NCI-H526 (cell line): ENCODE measurements at places on chromosomes 12 and 14.

DNA sequence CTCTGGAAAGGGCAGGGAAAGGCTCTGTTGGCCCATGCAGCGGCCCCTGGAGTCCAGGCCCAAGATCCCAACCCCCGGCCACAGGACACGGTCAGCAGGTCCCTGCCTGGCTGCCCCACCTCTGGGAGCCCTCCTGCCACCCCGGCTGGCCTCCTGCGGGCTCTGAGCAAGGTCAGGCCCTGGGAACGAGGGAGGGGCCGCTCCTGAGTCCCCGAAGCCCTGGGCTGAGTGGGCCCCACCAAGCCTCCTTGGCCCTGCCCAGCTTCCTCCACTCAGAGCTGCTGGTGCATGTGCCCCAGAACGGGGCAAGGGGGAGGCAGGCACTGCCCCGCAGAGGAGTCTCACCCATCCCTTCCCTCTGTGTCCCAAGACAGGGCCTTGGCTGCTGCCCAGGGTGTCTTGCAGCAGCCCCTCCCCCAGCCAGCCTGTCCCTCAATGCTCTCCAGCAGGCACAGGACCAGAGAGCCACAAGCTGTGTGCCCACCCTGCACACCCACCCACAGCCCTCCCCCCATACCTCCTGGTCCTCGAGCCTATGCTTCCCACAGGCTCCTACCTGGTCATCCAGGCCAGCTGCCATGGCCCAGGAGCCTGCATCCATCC is 7.4 kb upstream of the C14orf180 start:
- DNase-seq: no peak

DNA sequence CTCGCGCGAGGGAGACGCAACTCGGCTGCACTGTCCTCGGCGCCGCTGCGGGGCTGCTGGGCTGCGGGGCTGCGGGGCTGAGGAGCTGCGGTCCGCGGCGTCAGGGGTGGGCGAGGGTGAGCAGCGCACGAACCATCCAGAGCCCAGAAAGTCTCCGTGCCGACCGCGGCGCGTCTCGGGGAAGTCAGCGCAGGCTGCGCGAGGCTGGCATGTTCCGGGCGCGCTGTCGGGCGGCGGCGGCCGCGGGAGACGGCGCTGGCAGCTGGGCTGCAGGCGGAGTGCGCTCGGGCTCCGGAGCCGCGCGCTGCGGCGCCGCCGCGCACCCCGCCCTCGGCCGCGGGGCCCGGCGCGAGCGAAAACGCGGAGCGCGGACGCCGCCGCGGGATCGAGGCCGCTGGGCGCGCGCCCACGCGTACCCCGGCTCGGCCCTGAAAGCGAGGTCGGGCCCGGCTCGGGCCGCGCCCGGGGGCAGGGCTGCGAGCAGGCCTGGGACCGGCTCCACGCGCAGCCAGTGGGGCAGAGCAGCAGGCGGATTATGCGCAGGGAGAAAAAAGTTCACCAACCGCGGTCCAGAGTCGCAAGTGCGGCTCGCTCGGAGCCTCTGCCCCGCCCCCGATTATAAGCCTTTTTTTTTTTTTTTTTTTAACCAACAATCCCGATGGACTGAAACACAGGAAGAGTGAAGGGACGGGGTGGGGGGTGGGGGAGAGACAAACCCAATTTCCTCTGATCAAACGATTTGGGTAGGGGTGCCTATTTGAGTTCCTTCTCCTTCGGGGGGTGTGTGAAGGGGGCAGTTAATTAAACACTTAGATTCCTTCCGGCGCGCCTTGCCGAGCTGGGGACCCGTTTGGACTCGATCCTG is at the start of gene PRICKLE1:
Gene PRICKLE1 (minus strand): TSS at position 282 of the 865 bp plus-strand sequence. CDS start 117,230 bp downstream, outside the sequence.
- no peak for DNase-seq

- DNase-seq: no peak
Measured at GRCh38 chr14:22221508-22221907, 367.5 kb downstream of the DAD1 start.

DNA sequence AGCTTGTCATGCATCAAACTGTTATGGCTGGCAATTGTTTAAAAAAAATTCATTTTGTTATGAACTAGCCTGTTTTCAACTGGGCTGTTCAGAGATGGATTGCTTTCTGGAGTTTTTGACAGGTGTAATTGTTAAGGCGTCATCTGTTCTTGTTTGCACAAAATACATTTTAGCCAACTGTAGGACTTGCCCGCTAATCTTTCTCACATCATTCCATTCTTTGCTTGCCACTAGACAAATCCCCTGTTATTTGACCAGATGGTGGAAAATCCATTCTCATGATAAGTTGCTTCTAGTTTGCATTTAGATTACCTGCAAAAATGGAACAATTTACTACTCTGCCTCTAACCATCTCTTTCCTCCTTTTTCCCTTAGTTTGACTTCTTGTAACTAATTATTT is 114.3 kb downstream of the NPAS3 start:
- no peak for DNase-seq

GRCh38 chr12:56205445-56205844 is 16.2 kb upstream of the SMARCC2 start:
- DNase-seq: no peak

GRCh38 chr12:41558671-41559070 is 370.6 kb downstream of the PDZRN4 start:
- no peak for DNase-seq

DNA sequence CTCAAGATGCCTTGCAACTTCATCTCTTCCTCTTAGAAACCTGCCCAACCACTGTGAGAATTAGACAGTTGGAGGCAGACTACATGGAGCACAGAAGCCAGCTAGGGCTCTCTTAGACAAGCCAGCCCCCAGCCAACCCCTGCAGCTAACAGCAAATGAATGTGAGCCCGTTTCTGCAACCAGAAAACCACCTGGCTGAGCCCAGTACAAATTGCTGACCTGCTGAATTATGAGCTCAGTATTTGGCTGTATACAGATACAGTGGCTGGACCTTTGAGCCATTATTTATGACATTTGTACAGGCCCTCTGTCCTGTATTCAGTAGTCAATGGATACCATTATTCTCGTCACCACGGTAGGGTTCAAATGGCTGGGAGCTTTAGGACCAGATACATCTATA is 112.9 kb downstream of the TBX5 start:
- DNase-seq: no peak

GRCh38 chr12:132577191-132577920 is 33.0 kb downstream of the LRCOL1 start:
- DNase-seq: no peak

GRCh38 chr14:55715889-55716288 is 135.9 kb downstream of the KTN1 start:
- no peak for DNase-seq

GRCh38 chr14:89013098-89013504 is 188.7 kb downstream of the TTC8 start:
- peak; percentile 34 for DNase-seq

DNA sequence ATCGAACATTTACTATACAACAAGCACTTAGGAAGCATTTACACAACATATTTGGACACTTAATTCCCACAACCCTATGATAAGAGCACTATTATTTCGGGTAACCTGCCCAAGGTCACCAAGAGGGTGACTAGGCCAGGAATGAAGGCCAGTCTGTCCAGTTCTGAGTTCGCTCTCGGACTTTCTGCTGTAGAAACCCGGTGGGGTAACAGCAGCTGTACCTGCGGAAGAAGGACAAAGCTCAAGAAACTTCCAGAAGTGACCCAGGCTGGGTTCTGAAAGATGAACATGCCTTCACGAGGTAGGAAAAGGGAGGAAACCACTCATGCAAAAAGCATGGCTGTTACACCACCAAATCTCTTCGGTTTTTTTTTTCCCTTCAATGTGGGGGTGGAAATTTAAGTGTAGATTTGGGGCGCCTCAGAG is 10.8 kb downstream of the PLA2G1B start:
- DNase-seq: no peak

DNA sequence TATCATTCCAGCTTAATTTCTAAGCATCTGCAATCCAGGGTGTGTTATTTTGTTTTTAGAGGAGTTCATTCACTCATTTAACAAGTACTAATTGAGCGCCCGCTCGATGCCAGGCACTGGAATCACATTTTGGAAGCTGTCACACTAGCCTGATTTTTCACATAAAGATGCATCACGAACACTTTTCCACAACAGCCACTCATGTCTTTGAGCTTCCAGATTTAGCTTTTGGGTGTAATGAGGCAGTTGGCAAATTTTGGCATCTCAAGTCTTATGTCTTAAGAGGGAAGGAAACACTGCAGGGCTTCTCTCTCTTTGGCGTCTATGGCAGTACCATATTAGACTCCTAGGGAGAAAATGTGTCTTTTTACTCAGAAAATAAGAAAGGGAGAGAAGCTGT is 14.0 kb downstream of the NRXN3 start:
- DNase-seq: no peak

DNA sequence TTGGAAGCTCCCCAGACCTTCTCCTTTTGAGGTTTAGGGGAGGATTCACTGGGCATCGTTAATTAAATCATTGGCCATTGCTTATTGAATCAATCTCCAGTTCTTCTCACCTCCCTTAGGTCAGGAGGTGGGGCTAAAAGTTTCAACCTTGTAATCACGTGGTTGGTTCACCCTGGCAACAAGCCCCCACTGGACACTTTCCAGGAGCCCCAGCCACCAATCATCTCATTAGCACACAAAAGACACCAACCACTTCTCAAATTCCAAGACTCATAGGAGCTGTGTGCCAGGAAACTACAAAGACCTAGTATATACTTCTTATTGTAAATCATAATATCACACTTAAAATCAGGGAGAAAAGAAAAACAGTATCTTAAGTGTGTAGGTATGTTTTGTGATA is 94.6 kb upstream of the PLEKHA5 start:
- no peak for DNase-seq

DNA sequence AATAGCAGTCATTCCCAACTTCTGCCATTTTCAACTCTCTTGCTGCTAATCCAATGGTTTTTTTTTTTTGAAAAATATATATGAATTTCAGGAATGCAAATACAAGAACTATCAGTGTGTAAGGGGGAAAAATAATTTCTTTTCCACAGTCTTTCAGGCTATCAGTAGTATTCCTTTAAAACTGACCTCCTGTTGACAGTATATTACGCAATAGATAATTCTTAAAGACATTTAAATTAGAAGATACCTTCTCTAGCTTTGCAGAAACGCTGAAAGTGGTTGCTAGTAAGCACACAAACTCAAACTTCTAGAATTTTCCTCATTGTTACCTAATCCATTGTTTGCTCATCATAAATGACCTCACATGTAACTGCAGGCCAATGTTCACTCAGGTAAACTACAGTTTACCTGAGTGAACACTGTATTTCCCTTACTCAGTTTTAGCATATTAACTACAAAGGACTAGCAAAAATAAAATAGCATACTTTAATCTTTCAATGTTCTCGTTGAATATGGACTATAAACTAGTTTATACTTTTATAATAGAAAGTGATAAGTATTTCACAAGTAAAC is at the start of gene C12orf50:
Gene C12orf50 (minus strand): TSS at position 309 of the 573 bp plus-strand sequence. CDS start 2,439 bp downstream, outside the sequence.
- DNase-seq: no peak

DNA sequence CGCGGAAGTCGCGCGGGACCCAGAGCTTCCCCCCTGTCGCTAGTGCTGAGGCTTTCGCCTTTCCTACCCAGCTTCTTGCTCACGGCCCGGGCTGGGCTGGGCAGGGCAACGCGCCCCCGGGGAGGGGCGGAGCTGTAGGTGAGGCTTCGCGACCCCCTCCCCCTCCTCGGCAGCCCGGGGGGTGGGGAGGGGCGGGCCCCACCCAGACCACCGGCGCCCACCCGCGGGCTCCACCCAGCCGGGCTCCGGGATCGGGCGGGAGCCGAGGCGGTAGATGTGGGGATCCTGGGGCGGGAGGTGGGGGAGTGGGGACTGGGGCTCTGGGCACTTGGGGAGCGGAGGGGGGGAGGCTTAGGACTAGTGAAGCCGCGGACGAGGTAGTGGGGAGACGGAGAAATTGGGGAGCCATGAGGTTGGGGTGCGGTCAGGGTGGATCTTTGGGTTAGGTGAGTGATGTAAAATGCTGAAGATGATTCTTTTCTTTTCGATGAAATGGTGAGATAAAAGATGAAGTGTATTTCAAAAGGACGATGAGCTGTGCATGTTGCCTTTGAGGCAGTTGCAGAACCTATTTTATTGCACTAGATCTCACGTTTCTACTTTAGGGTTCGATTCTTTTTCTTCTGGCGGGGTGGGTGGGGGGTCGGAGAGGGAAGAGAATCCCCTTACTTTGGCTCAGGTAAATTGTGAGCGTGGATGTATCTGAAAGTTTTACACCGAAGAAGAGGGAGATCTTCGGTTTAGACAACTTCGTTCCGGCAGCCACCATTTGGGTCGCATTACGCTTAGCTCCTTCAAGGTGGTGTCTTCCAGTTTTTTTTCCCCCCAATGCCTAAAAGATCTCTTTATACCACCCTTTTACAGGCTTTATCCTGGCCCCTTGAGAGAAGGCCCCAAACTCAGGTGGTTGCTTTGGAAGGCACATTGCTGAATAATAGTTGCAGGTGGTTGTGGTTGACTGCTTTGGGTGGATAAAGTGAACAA is 619 bp downstream of the ERC1 start:
- peak; percentile 47 for DNase-seq

DNA sequence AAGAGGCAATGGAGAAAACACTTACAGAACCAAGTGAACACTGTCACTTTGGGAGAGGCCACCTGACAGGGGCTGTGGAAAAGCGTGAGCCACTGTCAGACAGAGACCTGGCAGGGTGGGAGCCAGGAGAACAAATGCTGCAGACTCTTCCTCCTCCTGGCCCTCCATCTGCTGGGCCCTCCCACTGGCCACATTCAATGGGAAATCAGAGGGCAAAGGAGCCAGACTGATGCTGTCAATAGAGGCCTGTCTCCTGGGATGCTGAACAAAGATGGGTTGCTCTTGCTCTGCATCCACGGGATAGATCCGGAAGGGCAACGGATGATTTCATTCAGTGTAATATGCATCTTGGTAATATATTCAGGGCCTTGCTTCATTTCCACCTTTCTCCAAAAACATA is 44.9 kb upstream of the BCAT1 start:
- DNase-seq: peak; percentile 77

DNA sequence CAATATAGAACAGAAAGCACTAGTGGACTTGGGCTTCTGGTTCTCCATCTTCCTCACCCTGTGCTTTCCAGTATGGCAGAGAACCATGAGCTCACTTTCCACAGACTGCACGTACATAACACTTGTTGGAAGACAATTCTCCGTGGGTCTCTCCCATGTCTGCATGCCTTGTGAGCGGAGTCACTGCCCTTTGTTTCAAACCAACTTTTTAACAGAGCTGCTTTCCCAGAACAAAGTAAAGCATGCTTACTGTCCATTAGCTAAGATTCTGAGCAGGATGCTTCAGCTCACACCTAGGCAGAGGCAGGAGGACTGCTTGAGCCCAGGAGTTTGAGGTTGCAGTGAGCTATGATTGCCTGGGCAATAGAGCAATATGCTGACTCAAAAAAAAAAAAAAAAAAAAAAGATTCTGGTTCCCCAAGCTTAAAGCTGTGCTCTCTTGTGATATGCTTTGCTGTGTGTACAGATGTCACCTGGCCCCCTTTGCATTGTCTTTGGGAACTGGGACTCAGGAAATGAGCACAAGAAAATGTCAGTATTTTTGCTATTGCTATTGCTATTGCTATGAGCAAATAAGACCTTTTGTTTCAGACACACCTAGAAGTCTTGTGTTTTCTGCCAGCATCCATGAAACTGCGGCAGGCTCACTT is 54.6 kb upstream of the PTGR2 start:
- DNase-seq: no peak

DNA sequence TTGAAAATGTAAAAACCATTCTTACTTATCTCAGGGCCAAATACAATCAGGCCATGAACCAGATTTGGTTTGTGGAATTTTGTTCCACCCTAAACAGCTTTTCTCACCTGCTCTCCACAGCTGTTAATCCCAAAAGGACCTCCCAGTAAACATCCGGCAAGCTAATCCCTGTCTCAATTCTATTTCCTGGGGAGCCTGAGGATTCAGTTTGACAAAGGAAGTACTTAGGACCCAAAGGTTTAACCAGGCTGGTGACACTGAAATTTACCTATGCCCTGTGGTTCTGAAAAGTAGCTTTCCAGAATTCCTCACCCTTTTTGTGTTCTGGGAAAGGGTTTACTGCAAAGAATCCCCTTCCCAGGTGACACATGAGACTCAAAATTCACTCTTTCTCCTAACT is 15.0 kb downstream of the CAPZA3 start:
- no peak for DNase-seq
